Heart left ventricle (tissue), 16 donors: ENCODE measurements at places on chromosomes 11 and 22. TPM values are rescaled to one million over a fixed set of nuclear protein-coding genes. Genes with fewer than 3 reads are reported as not detected.

DNA sequence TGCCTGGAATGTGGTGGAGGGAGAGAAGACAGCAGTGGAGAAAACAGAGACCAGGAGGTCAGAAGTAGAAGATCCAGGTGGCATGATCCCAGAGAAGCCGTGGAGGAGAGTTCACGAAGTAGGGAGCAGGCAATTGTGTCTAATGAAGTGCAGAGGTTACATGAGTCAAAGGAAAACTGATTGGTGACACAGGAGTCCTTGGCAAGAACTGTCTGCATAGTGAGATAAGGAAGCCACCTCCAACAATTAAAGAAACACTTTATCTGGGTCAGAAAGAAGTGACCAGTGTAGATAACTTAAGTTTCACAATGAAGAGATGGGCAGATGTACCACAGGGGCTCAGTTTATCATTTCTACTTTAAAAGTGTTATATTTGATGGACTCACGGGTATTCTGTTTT, 57.0 kb upstream of the PTH start:
- no peak for DNase-seq

DNA sequence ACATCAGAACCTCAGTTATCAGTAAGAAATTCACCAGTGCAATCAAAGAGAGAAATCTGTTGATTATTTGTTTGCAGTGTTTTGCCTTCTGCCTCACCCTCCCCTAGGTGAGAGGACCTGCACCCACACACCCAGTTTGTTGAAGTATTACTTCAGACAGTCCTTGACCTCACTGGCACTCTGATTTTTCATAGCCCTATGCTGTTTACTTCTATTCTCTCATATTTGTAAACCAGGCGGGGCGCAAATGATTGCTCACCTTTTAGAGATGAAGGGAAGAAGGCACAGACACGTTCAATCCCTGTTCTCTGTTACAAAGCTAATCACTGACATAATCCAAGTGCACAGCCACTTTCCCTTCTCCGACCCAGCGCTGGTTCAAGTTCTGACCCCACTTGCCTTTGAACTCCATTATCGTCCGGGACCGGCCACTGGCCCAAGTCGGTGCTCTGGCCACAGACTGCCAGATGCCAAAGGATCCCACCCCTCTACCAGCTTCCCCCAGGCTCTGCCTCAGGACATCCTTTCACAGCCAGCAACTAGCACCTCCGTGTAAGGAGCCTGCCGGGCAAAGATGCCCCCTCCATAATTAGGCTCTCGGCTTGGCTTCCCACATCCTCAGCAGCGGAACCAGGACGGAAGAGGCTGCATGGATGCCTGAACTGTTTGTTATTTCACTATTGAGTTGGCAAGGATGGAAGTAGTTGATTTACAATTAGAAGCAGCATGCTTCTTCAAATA, 1.7 kb downstream of the ETS1 start:
- DNase-seq: no peak

GRCh38 chr11:50080256-50080655, 47.6 kb downstream of the OR4C45 start:
- DNase-seq: no peak

DNA sequence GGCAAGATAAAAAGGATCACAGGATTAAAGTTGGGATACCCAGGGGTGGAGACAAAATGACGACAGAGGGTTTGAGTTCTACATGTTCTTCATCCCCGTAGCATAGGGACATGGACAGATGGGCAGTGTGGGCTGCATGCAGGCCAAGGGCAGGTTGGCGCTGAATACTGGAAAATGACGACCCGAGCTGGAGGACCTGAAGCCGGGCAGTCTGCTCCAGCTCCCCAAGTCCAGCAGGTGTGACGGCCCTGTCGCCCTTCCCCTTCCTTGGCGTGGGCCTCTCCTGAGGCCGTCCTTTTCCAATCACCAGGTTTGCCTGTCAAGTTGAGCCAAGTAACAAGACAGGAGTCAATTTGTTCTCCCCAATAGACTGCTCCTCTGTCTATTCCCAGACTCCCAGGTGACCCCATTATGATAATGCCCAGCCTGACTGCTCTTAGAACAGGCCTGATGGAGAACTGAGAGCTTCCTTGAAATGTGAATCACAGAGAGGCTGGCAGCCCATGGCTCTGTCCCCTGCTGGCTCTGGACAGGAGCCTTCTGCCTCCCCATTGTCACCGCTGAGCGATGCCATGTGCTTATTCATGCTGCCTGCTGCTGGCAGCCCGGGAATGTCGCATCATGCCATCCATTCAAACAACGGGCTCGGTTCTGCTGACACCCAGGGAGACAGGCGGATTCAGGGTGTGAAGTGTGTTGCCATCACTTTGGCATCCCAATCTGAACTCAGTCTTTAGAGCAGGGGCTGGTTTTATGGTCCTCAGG, 392.1 kb downstream of the NTM start:
- no peak for DNase-seq

GRCh38 chr11:38582151-38582550, 1984.1 kb upstream of the RAG2 start:
- no peak for DNase-seq

- no peak for DNase-seq
Measured at GRCh38 chr22:42608823-42609361, 5.8 kb downstream of the POLDIP3 start.

- no peak for DNase-seq
Measured at GRCh38 chr11:104813532-104813931, 84.7 kb downstream of the CASP12 start.

DNA sequence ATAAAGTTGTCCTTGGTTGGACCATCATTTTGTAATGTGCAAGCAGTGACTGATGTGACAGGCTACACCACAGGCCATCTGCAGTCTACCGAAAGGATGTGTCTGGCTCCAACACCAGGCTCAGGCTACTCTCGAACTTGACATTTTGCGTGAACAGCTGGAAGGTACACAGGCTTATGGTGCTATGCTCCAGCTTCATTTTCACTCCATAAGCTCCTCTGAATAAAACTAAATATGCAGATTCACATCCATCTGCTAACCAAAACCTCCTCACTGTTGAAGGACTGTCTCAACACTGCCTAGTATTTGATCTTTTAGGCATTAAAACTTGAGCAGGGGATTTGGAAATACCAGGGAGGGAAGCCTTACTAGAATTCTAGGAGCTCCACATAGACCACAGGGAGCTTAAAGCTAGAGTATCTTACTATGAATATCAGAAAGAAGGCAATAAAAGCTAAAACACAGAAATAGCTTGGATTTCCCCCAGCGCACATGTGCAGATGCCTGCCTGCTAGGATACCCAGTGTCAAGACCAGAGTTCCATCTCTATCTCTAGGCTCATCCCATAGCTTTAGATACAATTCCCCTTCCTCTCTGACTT, 383.9 kb upstream of the FAT3 start:
- DNase-seq: no peak

DNA sequence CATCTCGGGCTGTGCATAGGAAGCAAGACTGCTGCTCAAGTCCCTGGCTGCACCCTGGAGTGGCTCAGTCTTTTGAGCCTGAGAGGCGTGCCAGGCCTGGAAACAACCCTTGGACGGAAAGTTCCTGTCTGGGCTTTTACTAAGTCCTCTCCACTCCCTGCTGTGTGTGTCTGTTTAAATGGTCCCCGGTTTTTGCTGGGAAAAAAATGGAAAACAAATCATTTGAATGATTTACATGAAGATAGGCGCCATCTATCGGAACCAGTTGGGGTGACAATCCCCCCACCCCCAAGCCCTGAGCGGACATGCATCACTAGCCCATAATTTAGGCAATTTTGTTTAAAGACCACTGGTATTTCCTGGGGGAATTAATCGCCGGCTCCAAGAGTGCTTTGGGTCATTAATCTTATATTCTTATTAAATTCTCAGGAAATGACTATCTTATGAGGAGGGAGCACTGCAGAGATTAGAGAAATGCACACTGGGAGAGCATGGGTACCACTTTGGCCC, 2.7 kb upstream of the GAB2 start:
- DNase-seq: peak; percentile 73

DNA sequence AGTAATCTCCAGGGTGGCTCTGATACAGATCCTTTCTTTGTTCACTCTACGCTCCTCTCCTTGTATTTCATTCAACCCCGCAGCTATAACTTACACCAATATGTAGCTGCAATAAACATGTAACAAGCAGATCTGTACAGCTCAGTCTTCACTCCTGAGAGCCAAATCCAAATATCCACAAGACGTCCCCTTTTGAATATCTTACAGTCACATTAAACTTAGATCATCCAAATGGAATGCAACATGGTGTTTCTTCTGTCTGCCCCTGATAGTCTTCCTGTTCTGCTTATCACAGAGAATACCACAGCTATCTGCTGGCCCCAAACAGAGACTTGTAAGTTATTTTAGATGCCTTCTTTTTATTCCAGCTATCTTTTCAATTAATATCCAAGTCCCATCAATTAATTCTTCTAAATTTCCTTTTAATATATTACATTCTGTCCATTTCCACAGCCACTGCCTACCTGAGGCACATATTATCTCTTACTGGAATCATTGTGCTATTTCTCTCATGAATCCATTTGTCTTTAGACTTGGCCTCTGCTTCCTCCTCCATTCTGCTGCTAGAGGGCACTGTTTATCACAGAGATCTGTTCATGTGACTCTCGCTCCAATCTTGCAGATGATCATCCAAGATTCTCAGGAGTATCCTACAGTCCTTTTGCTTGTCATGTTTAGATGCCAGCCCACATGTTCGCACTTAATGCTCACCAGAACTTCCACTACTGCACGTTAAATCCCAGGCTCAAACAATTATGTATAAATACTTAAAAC, 908.6 kb downstream of the NTM start:
- no peak for DNase-seq

GRCh38 chr22:23065069-23065451, 5.3 kb upstream of the GNAZ start:
- DNase-seq: no peak

GRCh38 chr22:39722032-39722325, 151.4 kb downstream of the CACNA1I start:
- no peak for DNase-seq

GRCh38 chr22:27557286-27558008, 244.1 kb downstream of the MN1 start:
- DNase-seq: no peak

- DNase-seq: no peak
Measured at GRCh38 chr11:22920939-22921565, 60.8 kb upstream of the CCDC179 start.

GRCh38 chr11:121350314-121351082, 57.9 kb downstream of the SC5D start:
- no peak for DNase-seq

GRCh38 chr11:35036639-35037038, 102.3 kb upstream of the CD44 start:
- DNase-seq: no peak

DNA sequence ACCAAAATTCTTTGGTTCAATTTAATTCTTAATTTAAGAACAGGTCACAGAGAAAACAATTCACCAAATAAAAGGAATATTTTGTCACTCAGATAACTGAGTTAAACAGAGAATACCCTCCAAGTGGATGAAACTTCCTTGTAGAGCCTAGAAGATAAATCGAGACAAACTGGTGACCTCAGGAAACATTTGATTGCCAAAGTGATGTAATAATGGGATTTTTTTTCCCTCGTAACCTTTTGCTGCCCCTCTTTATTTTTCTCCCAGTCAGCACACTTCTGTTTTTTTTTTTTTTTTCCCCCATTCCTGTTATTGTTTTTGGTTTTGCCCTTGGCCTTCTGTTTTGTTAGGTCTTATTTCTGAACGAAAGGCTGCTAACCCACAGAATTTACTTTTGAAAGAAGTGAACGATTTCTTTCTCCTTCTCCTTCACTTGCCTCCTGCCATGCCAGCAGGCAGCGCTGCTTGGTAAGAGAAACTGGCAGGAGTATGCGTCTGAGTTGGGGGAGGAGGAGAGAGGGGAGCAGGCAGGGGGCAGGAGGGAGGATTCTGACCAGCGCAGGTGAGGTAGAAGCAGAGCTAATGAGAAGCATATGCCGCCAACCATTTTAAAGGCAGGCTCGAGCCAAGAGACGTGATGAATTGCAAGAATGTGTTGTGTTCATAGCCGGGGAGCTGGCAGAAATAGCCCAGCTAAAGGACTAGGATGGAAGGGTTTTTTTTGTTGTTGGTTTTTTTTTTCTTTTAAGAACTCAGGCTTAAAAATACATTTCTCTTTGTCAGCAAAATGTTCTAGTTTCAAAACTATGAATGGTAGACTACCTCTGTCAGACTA, 121.9 kb upstream of the MTMR2 start:
- DNase-seq: no peak

DNA sequence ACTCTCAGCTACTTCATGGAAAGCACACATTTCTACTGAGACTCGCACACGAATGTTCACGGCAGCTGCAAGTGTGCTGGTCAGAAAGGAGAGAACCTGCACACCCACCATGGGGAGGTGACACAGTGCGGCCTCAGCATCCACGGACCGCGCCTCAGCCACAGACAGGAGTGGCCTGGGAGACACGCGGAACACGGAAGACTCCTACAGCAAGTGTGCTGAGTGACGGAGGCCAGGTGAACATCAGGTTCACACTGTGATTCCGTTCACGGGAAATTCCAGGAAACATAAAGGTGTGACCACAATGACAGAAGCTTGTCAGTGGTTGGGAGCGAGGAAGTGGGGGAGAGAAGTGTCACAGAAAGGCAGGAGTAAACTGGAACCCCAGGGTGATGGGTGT, 13.3 kb upstream of the MOB2 start:
- peak; percentile 40 for DNase-seq

DNA sequence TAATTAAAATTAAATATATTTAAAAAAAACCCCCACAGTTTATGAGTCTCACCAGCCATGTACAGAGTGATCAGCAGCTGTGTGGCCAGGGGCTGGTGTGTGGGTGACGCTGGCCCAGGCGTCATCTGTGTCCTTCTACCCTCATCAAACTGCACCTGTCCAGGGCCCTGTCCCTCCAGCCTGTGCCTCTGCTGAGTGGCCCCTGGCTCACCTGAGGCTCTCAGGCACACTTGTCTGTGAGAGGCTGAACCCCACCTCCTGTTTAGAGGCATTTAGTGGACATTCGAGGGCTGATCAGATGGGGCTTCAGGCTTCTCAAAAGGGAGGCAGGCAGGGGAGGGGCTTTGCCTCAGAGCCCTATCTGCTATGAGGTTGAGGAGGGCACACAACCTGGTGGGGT, 29.9 kb upstream of the SMIM38 start:
- no peak for DNase-seq

GRCh38 chr11:125207866-125208425, 43.4 kb downstream of the PKNOX2 start:
- DNase-seq: no peak

GRCh38 chr11:66857927-66858185, 992 bp downstream of the LRFN4 start:
- no peak for DNase-seq

- DNase-seq: peak; percentile 85
Measured at GRCh38 chr11:46361283-46362155, 14.3 kb downstream of the DGKZ start.

- DNase-seq: no peak
Measured at GRCh38 chr11:8032122-8032521, 45.0 kb downstream of the EIF3F start.

The WBP2NL gene
- total RNA-seq: not detected

The AMBRA1 gene
- 13.3 TPM for total RNA-seq

The TAF1D gene
- total RNA-seq: 36.7 TPM

The POU2AF2 gene
- total RNA-seq: not detected

The PRCP gene
- 50.1 TPM for total RNA-seq

The NAV2 gene
- total RNA-seq: 14.9 TPM

The SNX32 gene
- 0.13 TPM for total RNA-seq

The SCUBE2 gene
- total RNA-seq: 0.21 TPM
